NCI-H1694 treated with DMSO at 0.1 percent for 48 hours (cell line): ENCODE measurements at places on chromosomes 2 and 18.

- no peak for DNase-seq
Observed at GRCh38 chr18:2967820-2968219, 45.1 kb downstream of the LPIN2 start.

DNA sequence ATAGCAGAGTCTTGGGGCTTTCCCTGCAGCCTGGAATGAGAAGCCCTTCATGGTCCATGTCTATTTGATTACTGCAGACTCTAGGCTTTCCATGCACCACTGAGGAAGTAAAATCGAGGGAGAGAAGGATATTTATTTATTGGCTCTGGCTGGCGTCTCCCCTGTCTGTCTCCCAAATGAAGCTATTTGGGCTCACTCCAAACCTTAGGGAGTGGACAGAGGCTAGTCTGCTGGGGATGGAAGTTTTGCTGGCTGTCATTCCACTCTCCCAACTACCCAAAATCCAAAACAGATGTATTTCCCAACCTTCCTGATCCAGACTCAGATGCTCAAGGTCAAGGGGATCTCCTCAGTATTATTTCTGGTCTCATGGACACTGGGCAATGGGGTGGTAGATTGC is 33.7 kb downstream of the TMEM17 start:
- DNase-seq: no peak

DNA sequence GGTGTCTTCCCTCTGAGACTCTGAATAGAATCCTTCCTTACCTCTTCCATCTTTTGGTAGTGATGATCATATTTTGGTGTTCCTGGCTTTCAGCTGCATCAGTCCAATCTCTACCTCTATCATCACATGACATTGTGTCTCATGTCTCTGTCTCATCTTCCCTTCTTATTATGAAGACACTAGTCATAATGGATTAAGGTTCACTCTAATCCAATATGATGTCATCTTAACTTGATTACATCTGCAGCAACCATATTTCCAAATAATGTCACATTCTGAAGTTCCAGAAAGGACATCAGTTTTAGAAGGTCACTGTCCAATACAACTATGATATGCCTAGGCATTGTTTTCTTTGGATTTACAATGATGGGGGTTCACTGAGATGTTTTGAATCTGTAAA is 31.5 kb downstream of the CMPK2 start:
- no peak for DNase-seq

DNA sequence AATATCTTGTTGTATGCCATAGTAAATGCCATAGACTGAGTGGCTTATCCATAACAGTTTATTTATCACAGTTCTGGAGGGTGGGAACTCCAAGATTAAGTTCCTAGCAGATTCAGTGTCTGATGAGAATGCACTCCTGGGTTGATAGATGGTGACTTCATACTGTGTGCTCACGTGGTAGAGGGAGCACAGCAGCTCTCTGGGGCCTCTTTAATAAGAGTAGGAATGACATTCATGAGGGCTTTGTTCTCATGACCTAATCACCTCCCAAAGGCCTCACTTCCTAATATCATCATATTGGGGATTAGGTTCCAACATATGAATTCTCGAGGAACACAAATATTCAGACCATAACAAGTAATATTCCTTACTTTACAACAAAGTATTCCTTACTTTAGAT is 98.1 kb upstream of the SH3BP4 start:
- DNase-seq: no peak

DNA sequence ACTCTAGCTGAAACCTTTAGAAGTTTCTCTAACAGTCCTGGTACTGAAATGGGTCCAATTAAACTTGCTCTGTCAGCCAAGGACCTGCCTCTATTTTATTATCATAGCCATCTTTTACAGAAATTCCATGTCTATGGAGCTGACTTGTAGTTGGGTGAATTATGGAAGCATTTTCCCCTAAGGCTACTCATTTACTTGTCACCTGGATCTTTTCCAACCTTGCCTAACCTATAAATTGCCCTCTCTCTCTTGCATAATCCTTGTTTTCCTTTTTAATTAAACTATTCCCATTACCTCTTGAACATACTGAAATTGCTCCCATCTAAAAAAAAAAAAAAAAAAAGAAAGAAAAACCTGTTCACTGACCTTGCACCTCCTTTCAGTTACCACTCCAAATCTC is 74.6 kb upstream of the DOK6 start:
- DNase-seq: no peak

- DNase-seq: no peak
Observed at GRCh38 chr18:45510656-45511055, 104.6 kb upstream of the SLC14A2 start.

DNA sequence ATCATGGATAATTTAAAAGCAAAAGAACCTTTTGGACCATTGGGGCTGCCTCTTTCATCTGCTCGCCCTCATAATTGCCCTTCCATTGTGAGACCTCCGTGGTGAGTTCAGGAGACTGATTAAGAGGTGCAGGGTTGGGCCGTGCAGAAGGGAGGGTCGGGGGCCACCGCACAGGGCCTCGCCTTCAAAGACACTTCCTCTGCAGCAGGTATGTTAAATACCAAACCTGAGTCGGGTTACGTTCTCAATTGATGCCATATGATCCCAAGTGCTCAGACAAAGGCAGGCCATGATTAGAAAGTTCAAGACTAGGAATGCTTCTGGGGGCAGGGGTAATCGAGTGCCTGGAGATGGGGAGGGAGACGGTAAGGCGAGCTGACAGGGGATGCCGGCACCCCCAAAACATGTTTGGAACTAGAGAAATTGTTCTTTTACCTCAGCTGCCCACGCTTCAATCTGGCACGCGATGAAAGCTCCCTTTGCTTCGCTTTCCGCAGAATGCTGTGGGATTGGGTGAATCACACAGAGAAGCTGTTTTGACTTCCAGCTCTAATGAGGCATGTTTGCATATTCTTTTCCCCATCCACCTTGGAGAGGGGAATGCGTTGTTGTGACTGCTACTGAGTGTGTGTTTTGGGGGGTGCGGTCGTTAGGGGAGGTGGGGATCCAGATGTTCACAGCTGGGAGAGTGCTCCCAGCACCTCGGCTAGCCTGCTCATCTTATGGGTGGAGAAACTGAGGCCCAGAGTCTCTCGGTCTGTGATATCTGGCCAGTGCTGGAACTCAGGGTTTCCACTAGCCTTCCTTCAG is 309.1 kb downstream of the MYCN start:
- DNase-seq: no peak

GRCh38 chr18:41043876-41044275 is 911.2 kb upstream of the PIK3C3 start:
- no peak for DNase-seq

DNA sequence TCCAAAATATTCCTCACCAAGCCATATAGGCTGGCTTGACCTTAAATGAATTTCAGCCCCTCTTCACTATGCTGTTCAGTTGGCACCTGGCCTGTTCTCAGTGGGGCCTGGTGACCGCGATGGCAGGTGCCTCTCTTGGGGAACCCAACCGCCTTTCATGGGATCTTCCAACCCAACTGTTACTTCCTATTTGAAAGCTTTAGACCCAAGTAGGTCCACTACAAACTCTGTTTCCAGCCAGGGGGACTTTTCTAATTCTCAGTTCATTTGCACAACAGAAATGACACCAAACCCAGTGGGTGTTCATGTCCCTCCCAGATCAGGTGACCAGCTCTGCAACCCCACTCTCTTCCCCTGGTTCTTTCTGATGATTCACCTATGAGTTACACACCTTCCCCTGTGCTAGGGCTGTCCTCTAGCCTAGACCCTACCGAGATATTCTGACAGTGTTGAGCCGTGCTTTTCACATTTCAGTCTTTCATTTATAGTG is 35.6 kb upstream of the NDUFV2 start:
- DNase-seq: no peak

DNA sequence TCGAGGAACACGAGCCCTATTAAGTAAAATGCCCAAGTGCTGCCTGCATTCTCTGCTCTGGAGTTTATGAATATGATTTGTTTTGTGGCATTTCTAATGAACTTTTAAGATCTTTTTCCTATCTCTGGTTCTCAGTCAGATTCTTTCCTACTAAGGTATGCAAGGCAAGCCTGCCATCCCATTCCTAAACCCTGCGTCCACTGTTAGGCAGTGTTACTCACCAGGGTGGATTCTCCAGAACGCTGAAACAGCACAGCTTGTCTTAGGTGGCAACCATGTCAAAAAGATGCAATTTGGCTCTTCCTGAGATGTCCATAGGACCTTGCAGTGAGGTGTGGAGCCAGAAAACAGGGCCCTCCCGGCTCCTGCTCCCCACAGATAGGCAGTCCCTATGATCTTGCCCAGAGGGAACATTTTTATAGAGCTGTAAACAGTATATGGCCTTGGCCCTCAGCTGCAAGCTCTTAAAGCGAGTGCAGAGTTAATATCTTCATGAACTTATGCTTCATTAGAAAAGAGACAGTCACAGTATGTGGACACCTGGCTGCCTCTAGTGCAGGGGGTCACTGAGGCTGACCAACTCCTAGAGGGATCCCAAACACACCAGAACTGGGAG is 84.4 kb downstream of the TPGS2 start:
- no peak for DNase-seq

GRCh38 chr2:217937446-217937845 is 65.3 kb downstream of the TNS1 start:
- no peak for DNase-seq

GRCh38 chr2:191635333-191636234 is 42.4 kb upstream of the NABP1 start:
- DNase-seq: no peak

GRCh38 chr2:16852651-16853050 is 187.0 kb upstream of the CYRIA start:
- DNase-seq: no peak

DNA sequence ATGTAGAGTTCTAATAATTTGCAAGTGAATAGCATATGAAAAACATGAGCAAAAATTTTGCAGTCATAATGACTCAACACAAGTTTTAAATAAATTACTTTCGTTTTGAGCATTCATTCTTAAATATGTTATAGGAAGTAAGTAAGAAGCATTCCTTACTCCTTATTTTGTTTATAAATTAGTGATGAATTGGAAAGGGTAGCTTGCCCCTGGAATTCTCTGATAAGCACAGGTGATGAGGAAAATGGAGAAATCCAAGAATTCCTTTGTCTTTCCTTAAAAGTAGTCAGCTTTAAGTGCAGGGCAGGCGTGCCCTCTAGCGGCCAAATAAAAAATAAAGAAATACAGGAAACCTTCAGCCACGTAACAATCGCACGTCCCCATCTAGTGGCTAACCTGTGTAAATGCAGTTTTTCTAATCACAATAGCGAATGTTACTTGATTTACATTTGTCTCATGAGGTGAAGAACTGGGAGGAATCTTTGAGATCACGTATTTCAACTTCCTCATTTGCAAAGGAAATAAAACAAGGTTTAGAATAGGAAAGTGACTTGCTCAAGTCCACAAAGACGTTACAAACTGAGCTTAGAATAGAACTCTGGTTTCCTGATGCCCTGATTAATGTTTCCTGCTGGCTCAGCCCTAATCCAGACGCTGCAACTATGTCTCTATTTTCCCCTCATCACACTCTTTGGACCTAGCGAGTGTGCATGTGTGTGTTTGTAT is 47.2 kb upstream of the ZNG1B start:
- DNase-seq: no peak

- no peak for DNase-seq
Observed at GRCh38 chr2:72793798-72794440, 31.9 kb downstream of the EXOC6B start.

- DNase-seq: no peak
Observed at GRCh38 chr18:67582488-67582887, 66.0 kb upstream of the DSEL start.

DNA sequence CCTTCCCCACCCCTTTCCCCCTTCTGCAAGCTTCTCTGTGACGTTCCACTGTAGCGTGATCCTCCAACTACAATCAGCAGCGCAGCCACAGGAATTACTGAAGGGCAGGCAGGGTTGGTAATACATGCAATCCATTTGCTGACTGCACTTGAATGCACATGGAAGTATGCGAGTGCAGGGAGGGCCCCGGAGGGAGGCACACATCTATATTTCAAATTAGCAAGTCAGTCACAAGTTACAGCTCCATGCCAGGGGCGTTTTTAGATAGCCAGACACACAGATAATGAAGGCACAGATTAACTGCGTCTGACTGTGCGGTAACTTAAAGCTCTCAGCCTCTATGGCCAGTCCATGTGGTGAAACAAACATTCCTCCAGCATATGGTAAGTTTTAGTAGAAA is 209.2 kb upstream of the GATA6 start:
- no peak for DNase-seq

GRCh38 chr18:13463526-13464210 is 245.1 kb downstream of the LDLRAD4 start:
- DNase-seq: no peak

- peak; percentile 86 for DNase-seq
Observed at GRCh38 chr2:81481242-81481993, 1176.9 kb upstream of the LRRTM1 start.
